ENCODE measurements at places on chromosomes 2 and 18.

GRCh38 chr2:47849368-47849767, 56.9 kb downstream of the FBXO11 start:
- no peak for DNase-seq

DNA sequence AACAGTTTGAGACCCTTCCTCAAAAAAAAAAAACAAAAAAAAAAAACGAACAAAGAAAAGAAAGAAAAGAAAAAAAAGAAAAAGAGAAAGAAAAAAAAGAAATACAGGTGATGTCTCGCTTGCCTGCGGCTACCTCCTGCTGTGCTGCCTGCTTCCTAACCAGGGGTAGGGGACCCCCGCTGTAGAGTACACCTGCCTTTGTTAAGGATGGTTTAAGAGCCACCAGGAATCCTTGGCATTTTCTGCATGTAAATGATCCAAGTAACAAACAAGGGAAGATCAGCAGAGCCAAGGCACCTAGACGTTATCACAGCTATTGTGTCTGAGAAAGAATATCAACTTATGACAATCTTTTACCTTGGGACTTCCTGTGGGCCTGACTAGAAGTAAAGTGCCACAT, 856.8 kb upstream of the GCFC2 start:
- no peak for DNase-seq

- no peak for DNase-seq
These were observed 1.4 kb downstream of the PARD6G start for GRCh38 chr18:80245781-80246444.

- DNase-seq = no peak
These were observed 11.7 kb downstream of the LYPD6B start for GRCh38 chr2:149050188-149050587.

GRCh38 chr2:109298851-109299250, 169.8 kb downstream of the SH3RF3 start:
- no peak for DNase-seq

- DNase-seq = no peak
These were observed 1.0 kb upstream of the TUBB6 start for GRCh38 chr18:12306752-12307700.

DNA sequence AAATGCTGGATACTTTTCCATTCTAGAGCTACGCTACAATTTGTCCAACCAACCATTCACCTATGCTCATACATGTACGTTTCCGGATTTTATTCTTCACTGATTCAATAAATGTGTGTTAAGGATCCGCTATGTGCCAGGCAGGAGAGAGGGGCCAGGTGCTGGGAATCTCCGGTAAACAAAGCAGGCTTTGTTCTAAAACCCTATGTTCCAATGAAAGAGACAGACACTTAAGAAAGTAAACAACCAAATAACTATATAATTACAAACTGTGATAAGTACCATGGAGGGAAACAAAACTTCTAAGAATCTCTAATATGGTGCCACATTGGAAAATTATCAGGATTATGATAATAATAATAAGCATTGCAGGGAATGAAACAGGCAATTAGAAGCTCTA, 22.2 kb upstream of the POMC start:
- peak; percentile 7 for DNase-seq

DNA sequence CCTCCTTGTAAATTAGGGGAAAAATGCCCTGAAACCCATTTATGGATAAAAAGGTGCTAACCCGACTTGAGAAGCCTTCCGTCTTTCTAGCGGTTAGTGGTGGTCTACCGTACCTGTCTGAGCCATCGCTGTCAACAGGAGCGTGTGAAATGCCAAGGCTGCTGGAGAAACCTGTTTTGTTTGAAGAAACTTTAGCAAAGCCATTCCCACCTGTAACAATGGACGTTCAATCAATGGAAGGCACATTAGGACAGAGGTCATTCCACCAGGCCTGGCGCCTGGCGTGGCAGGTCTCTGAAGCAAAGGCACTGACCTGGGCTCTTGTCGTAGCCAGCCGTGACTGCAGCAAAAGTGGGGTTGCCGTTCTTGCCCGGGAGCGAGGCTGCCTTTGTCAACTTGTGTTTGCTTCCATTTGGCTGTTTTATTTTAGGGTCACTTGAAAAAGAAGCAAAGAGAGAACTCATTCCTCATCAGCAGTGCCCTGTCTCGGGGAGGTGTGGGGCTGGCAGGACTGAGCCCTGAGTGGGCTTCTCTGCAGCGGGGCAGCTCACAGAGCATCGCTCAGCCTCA, 47.2 kb downstream of the ZAP70 start:
- no peak for DNase-seq

DNA sequence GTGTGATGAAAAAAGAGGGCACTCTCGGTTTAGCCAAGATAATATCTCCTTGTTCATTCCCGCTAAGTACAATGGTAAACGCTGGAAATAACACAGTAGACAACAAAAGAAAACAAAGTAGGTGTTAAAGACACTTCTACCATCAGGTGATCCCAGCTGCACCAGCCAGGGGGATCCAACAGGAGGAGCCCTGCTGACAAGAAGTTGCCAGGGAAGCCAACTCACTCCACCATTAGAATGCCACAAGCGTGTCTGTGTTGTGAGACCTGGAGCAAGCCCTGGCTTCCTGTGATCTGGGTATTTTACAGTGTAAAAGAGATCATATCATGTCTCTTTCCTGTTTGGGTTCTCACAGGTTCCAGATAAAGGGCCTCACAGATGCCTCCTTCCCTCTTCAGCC, 117.0 kb downstream of the GRB14 start:
- no peak for DNase-seq

All from SHP77 (cell line).